ENCODE measurements at places on chromosomes 5 and 9.

- no peak for DNase-seq
Observed at GRCh38 chr9:24590432-24590831, 44.7 kb upstream of the IZUMO3 start.

- DNase-seq = no peak
Observed at GRCh38 chr5:106241409-106241808, 1429.3 kb downstream of the EFNA5 start.

DNA sequence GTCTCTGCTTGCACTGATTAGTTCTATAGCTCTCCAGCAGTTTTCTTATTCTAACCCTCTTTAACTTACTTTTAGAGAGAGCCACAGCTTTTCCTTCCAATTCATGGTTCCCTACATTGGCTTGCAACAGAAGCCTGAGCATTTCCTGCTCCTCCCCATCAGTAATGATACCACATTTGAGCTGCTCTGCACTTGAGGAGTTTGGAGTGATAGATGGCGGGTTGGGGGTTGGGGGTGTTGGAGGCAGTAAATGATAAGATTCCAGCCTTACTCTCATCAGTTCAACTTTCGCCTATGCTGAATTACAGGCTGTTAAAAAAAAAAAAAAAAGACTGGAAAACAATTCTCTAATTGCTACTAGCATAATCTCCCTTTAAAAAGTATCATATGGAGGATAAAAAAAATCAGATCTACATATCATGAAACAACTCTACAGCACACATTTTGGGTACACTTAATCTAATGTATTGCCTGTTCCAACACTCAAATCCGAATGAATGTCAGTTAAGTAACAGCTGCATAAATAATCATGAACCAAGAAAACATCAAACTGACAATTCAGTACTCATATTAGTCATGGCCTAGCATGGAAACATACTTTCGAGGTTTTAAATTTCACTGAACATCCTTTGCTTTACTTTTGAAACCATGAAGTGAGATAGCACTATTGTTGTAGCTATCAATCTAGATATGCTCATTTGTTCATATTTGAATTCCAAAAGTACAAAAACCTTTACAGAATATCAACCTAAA lies 224.7 kb downstream of the NFIB start:
- DNase-seq = no peak

- DNase-seq = no peak
Observed at GRCh38 chr5:125411744-125412560, 665.5 kb upstream of the ZNF608 start.

GRCh38 chr5:143019614-143020515 lies 249.7 kb downstream of the ARHGAP26 start:
- DNase-seq = no peak

GRCh38 chr5:126769703-126770102 lies 7.2 kb upstream of the LMNB1 start:
- no peak for DNase-seq

DNA sequence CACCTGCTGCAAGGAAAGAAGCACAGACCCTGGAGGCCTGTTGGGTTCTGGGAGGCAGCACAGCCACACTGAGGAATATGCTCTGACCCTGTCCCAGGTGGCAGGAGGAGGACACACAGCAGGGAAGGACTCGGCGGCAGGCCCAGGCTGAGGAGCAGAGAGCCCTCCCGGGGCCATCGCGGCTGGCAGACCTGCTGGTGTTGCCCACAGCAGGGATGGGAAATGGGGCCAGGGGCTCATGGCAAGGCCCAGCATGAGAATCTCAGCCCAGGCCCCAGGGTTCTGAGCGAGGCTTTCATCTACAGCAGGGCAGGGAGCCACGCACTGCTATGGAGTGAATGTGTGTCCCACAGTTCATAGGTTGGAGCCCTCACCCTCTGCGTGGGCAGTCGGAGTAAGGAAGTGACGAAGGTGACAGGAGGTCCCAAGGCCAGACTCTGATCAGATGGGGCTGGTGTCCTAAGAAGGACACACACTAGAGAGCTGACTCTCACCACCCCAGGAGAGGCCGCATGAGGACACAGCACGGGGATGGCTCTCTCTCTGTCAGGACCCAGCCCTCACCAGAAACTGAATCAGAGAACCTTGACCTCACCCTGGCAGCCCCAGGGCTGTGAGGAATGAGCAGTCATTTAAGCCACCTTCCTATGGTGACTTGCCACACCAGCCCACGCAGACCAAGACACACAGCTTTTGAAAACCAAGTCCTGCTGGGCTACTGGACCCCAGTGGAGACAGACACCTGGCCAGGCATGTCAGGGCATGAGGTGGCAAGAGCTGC lies 10.3 kb upstream of the GPSM1 start:
- no peak for DNase-seq

- DNase-seq = no peak
Observed at GRCh38 chr5:136636001-136636400, 270.7 kb upstream of the TRPC7 start.

DNA sequence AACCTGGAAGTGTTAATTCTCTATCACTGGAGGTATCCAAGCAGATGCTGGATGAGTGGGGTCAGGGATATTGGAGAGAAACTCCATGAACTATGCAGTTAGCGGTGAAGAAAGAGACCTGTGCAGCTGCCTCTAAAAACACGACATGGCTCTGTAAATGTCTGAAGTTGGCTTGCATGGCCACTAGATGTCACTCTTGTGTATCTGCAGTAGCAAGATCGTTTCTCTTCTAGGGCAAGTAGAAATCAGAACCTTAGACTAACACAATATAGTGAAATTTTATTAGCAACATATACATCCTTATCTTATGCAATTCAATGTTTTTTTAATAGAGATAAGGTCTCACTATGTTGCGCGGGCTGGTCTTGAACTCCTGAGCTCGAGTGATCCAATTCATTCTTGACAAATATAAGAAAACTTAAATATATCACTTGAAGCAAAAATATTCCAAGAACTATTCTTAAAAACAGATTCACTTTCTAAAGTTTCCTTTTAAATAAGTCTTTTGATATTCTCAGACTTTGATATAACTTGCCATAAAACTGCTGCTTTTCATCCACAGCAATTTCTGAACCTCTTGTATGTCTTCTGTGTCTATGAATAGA lies 2.9 kb downstream of the OR2S2 start:
- DNase-seq = peak; percentile 45

GRCh38 chr9:8946461-8946860 lies 1146.9 kb upstream of the DMAC1 start:
- DNase-seq = no peak

DNA sequence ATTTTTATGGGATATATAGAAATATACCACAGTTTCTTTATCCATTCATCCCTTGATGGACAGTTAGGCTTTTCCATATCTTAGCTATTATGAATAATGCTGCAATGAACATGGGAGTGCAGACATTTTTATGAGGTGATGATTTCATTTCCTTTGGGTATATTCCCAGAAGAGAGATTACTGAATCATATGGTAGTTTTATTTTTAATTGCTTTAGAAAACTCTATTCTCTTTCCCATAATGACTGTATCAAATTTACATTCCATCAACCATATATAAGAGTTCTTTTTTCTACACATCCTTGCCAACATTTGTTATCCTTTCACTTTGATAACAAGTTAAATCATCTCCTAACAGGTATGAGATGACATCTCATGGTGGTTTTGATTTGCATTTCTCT lies 821.6 kb downstream of the TLE1 start:
- no peak for DNase-seq

GRCh38 chr5:111783537-111783936 lies 26.5 kb upstream of the NREP start:
- no peak for DNase-seq

- DNase-seq = no peak
Observed at GRCh38 chr5:103346162-103346748, 87.7 kb downstream of the MACIR start.

DNA sequence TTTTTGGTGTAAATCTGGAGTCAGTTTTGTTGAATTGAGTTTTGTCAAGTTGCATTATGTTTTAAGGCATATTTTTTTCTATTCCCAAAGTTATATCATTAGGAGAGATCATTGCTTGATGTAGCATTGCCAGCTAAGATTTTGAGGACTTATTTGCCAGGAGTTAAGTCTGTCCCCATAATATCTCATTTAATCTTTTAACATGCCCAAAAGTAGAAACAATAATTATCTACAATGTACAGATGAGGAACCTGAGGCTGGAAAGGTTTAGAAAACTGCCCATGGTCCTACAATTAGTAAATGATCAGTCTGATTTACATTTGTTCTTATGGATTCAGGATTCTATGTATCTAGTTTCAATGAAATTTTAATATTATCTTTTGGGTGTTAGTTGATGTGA lies 4.7 kb downstream of the NIPBL start:
- no peak for DNase-seq

DNA sequence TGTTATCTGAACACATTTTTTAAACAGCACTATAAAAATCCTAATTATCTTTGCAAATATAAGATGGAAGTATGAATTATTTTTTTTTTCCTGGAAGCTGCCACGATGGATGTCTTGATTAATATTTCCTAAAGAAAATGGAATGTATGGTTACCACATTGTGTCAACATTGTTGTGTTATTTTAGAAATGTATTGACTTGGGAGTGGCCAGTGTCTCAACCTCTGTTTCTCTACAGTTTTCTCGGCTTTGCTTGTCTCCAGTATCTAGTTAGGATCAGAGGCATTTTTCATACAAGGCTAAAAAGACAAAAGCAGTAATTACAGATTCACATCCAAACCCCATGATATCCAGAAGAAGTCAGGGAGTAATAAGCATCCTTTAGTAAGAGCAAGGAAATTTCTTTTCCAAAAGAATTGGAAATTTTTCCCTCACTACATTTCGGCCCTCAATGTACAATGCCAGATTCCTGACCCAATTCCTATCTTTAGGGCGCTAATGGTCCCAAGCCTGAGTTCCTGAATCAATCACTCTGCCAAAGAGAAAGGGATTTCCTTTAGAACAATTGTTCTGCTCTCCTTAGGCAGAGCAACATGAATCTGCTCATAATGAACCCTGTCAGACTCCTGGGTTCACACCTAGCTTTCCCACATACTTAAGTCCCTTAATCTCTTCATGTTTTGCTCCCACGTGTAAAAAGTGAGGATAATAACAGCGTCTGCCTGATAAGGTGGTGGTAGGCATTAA lies 111.7 kb downstream of the EDIL3 start:
- DNase-seq = no peak

- no peak for DNase-seq
Observed at GRCh38 chr5:2109566-2109965, 226.8 kb upstream of the IRX4 start.

- no peak for DNase-seq
Observed at GRCh38 chr9:71587576-71588362, 180.5 kb downstream of the CEMIP2 start.

DNA sequence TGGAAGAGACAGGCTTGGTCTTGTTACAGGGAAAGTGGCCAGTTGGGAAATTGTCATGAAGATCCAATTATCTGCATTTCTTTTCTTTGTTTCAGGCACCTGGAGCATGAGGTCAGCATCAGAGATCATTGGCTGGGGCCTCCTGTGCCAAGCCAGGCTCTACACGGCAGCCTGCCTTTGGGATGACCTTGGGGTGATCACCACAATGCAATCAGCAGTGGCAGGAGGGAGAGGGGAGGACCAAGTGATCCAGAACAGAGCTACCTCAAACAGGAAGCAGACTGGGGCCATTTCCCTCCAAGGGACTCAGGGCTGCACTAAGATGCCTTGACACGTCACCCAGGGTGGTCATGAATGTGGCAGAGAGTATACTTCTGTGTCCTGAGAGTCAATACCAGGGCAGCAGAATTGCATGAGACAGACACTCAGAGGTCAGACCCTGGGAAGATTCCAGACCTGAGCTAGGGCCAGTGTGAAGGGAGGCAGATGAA lies 8.9 kb downstream of the SMIM23 start:
- DNase-seq = no peak

DNA sequence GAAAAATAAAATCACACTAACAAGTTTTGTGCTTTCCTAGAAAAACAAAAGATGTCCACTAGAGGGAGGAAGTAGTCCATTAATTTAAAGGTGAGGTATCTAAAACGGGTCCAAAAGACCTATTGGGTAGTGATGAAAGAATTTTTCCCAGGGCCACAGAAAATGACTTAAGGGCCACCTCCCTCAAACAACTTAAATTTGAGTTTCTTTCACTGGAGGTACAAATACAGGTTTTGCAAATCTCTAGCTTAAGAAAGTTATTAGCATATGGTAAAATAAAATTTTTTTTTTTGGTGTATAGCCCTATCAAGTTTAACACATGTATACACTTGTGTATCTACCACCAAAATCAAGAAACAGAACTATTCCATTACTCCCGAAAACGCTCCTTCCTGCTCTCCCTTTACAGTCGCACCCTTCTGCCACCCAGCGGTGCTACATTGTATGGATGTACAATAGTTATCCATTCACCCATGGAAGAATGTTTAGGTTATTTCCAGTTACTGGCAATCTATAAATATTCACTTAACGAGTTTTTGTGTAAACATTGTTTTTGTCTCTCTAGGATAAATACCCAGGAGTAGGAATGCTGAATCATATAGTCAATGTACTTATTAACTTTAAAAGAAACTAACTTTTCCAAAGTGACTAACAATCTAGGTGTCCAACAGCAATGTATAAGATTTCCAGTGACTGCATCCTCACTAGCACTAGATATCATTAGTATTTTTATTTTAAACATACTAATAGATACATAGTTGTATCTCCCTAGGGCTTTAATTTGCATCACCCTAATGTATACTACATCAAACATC lies 21.9 kb downstream of the DEPDC1B start:
- no peak for DNase-seq

DNA sequence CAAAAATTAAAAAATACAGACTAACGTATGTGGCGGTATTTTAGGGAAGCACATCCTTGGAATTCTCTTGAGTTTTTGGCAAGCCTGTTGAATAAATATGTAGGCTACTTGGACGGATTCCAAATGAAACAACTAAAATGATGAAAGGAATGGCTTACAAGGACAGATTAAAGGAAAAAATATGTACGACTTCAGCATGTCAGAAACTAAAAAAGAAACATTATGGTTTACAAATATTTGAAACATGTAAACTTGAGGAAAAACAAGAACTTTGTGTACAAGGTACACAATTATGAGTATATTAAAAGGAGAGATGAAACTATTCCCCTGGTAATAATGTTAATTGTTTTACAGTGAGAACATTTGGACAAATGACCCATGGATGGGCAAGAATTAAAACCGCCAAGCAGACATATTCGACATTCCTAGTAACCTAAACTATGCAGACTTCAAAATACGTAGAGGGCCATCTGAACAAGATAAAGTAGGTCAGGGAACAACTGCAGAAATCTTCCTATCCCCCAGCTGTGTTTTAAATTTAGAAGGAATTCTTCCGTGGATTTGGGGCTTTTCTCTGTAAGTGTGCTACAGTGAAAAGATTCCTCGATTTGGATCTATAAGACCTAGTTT lies 12.5 kb downstream of the EDIL3 start:
- DNase-seq = no peak

GRCh38 chr9:91197232-91198181 lies 164.2 kb downstream of the AUH start:
- DNase-seq = no peak

- no peak for DNase-seq
Observed at GRCh38 chr5:6342689-6343315, 35.5 kb downstream of the MED10 start.

- no peak for DNase-seq
Observed at GRCh38 chr5:135491552-135492318, 39.6 kb upstream of the TIFAB start.

- DNase-seq = no peak
Observed at GRCh38 chr5:175443514-175444059, 395 bp downstream of the DRD1 start.

- DNase-seq = no peak
Observed at GRCh38 chr5:179281694-179282093, 63.6 kb downstream of the ADAMTS2 start.

GRCh38 chr9:127423934-127424675 lies at the start of gene ZNF79:
ZNF79 (plus strand) TSS chr9:127424382; CDS start chr9:127424788, 406 bp downstream.
- peak; percentile 86 for DNase-seq

GRCh38 chr5:78361631-78361993 lies 1.2 kb downstream of the SCAMP1 start:
- DNase-seq = no peak
